Skin of body (tissue), 3 donors: ENCODE measurements at places on chromosomes 16 and 17. TPM values are rescaled to one million over a fixed set of nuclear protein-coding genes. Genes with fewer than 3 reads are reported as not detected.

CACNG5 gene
- not detected for total RNA-seq

ASB16 gene
- 0.89 TPM for total RNA-seq

TEX19 gene
- not detected for total RNA-seq

GPR179 gene
- total RNA-seq = 0.10 TPM

DLX3 gene
- 20.3 TPM for total RNA-seq

SLC6A2 gene
- 4.1 TPM for total RNA-seq

C16orf96 gene
- 0.30 TPM for total RNA-seq

SLC5A2 gene
- 0.10 TPM for total RNA-seq

ZNF594 gene
- total RNA-seq = 10.2 TPM
